ENCODE measurements at places on chromosomes 6 and 20.

DNA sequence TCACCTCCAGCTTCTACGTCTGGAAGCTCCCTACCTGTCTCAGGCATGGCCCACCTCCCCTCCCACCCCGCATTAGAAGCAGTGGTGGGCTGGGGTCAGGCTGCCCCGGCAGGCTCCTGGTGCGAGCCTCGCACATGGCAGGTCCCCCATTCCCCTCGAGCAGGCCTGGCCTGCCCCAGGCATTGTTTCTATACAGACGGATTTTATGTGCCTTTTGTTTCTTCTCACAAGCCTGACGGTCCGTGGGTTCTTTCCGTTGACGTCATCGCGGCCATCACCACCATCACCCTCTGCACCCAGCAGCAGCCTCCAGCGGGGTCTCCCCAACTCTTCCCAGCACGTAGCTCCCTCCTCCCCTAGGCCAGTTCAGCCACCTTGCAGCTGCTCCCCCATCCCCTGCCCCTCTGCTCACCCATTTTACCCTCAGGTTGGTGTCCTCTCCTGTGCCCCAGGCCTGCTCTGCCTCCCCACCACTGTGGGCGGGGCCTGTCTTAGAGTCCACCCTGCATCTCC, 4.6 kb downstream of the CST7 start:
- no peak for DNase-seq

- no peak for DNase-seq
Measured at GRCh38 chr6:79605061-79605460, 26.1 kb upstream of the SH3BGRL2 start.

- no peak for DNase-seq
Measured at GRCh38 chr6:79546186-79546585, 9.0 kb upstream of the LCA5 start.

GRCh38 chr6:26206868-26207801, 119.9 kb downstream of the HFE start:
- no peak for DNase-seq

DNA sequence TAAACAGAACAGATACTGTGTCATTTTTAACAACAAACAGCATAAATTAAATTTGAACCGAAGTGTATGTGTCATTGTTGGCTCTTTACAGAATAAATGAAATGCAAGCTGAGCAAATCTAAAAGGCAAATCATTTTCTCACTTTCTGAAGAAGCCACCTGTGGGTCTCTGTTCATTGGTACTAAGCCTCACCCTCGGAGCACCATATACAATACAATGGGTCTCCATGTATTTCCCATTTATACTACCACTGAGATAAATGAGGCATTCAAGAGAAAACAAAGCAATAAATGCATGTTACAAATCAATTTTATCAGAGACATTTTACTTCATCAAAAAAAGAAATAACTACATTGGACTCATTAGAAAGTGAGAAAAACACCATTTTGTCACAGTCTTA, 38.9 kb upstream of the HIVEP1 start:
- no peak for DNase-seq

DNA sequence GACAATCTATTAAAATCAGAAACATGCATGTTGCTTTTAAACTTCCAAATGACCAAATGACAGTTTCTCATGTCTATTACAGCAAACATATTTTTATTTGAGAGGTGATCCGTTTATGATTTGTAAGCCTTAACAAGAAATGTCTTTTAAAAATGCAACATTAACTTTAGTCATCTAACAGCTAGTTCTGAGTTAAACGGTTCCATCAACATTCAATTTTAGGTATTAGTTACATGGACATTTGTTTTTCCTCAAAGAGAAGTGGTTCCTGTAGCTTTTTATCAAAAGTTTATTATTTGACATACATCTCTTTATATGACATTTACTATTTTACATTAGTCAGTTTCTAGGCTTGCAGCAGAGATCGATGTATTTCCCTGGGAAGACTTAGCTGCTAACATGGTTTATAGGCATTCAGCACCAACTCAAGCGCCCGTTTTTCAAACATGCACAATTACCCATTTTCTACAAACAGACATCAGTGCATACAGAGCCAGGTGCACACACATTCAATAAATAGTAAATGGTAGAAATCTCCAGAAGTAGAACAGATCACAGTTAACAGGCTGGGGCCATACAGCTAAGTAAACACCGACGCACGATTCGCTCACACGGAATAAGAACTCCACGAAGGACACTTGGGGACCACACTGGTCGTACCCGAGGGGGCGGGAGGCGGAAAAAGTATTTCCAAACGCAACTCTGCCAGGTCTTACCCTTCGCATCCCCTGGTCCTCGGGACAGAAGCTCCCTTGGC, 882 bp downstream of the CNR1 start:
- no peak for DNase-seq

DNA sequence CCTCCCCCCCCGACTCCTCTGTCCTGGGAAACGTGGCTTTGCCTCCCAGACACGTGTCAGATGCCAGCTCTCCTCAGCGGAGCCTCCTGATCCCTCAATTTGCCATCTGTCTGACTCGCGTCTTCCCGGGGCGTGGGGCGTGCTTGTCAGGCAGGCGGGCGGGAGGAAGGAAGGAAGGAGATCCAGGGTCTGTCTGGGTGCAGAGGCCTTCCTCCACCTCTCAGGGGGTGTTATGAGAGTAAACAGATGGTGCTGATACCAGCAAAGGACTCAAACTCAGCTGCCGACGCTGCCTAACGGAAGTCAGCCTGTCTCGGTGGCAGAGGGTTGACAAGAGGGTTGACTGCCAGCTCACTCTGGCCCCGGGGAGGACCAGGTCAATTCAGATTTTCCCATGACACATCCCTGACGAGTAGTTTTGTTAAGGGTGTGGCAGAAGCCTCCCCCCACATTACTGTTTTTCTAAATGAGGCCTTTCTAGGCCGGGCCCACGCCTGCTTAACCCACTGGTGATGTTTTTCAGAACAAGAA, 17.0 kb downstream of the UQCC2 start:
- no peak for DNase-seq

GRCh38 chr20:38610521-38610920, 8.9 kb downstream of the ARHGAP40 start:
- no peak for DNase-seq

- DNase-seq = no peak
Measured at GRCh38 chr6:157120534-157121232, 202.6 kb downstream of the TMEM242 start.

- DNase-seq = no peak
Measured at GRCh38 chr6:78492351-78493017, 374.9 kb upstream of the IRAK1BP1 start.
